CD4-positive, alpha-beta T cell treated with Interleukin-15 for 4 hours (primary cell): ENCODE measurements at places on chromosomes 4 and X.
A peak's percentile ranks its signal among the peaks of the same experiment; 100 is the strongest.

GRCh38 chrX:47171996-47172395, 21.6 kb upstream of the UBA1 start:
- DNase-seq, result no peak

GRCh38 chr4:20652226-20652885, 47.9 kb upstream of the PACRGL start:
- DNase-seq, result no peak

GRCh38 chr4:177413656-177414055, 28.6 kb downstream of the AGA start:
- no peak for DNase-seq

DNA sequence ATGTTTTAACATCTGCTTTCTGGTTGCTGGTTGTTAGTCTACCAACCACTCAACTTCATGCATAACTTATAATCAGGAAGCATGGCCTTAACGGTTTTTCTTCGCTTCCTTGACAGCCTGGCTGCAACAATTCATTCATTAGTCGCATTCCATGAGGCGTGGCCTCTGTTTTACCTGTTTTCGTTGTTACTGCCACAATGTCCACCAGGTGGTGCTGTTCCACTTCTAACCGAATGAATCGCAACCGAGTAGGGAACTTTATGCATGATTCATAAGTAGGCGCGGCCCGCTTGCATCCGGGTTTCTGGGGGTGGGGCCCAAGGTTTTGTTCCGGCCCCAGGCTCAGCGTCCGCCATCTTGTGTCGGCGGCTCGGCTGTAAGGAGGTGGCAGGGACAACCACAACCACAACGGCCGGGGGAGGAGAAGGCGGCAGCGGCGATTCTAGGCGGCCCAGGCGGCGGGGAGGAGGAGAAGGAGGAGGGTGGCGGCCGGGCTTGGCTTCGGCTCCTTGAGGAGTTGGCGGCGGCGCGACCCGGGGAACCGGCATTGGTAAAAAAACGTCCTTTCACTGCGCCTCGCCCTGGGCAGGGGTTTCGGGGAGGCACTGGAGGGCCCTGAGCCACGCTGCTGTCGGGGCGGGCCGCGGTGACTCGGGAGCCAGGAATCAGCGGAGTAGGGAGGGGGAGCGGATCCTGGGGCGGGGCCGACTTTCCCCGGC, at the start of gene UBA1:
Gene UBA1, plus strand, starts transcription at position 355 of the 719 bp plus-strand sequence. CDS start 4,974 bp downstream, outside the sequence.
- DNase-seq, result peak; percentile 94

DNA sequence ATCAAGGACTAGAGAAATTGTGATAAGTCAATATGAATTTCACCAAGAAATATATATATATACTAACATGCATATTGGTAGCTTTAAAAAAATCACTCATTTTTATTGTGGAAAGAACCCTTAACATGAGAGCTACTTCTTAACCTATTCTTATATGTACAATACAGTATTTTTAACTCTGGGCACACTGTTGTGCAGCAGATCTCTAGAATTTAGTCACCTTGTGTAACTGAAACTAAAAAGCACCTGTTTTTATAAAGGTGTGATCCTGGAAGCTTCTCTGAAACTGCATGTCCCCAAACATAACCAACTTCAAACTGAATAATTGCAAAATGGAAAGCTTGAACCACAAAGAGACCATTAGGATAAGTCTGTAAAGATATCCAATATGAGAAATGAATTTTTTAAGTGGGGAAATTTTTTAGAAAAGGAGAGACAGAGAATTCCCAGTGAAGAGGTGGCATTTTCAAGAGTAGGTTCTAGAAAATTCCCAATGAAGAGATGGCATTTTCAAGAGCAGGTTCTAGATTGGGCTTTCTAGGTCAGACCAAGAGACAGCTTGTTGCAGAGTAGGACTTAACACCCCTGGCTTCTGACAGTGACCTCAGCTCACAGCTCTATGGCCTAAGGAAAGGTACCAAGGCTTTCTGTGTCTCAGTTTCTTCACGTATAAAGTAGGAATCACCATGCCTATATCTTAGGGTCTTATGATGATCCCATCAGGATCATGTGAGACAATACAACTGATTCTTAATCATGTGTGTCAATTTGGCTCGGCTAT, 22.0 kb upstream of the PPARGC1A start:
- no peak for DNase-seq

DNA sequence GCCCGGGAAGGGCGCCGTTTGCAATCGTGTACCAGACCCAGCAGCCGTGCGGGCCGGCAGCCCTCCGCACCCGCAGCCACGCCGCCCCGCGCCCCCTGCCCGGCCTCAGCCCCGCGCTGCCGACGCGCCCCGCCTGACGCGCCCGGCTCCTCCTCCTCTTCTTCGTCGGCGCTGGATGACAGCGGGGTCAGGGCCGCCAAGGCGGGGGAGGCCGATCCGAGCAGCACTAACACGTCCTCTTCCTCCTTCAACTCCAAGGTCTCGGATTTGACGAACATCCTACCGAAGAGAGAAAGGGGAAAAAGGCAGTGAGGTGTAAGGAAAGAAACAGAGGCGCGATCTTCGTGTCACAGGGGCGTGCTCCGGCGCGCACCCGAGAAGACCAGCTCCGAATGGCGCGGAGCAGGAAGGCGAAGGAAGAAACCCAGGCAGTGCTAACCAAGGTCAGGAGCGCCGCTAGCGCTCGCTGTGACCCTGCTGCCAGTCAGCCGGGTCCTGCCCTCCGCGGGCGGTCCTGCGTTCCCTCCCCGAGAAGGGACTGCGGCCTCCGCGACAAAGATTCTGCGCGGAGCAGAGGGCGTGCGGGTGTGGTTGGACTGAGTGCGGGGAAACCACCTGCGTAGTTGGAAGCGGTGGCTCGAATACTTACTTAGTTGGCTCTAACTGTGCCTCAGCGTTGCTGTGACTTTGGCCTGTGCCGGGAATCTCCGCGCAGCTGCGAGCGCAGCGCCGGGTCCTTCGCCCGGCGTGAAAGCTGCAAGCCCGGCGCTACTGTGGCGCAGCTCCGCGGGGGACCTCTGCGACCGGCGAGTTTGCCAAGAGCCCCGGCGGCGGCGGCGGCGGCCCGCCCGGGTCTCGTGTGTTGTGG, 548 bp downstream of the NEUROG2 start:
- peak; percentile 10 for DNase-seq

GRCh38 chrX:15549189-15550012, 48.8 kb downstream of the BMX start:
- no peak for DNase-seq

DNA sequence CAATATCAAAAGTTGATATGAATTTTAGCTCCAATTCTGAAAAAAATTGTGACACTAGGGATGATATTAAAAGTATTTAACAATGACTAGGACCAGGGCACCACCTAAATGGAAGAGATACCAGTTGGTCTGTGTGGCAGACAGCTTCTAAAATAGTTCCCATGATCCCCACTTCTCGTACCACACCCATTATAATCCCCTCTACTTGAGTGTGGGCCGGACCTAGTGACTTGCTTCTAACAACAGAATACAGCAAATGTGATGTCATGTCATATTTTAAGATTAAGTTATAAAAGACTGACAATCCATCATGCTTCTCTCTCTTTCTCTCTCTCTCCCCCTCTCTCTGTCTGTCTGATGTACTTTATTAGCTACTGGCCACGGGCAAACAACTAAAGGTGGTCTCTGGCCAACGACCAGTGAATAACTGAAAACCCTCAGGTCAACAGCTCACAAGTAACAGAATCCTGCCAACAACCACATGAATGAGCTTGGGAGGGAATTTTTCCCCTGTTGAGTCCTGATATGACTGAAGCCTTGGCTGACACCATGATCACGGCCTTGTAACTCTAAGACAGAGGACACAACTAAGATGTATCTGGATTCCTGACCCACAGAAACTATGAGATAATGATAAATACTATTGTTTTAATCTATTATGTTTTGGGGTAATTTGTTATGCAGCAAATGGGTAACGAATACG, 34.4 kb downstream of the FAM13A start:
- DNase-seq, result no peak

DNA sequence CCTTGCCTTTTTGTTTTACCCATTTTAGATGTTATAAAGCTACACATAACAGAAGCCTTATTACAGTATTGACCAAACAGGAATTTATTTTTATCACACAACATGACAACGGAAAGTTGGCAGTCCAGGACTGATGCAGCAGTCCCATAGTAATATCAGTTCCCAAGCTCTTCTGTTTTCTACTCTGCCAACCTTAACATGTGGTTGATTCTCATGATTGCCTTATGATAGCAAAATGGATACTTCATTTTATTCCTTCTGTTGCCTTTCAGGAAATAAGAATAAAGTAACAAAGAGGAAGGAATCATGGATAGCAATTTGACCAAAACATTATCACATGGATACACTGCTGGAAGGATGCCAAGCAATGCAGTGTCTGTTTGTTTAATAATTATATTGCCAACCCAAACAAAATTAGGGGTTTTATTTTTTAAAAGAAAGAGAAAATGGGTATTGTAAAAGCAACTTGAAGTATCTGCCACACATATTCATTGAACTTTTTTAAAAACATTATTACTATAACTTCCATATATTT, 275.7 kb downstream of the STPG2 start:
- DNase-seq, result no peak

DNA sequence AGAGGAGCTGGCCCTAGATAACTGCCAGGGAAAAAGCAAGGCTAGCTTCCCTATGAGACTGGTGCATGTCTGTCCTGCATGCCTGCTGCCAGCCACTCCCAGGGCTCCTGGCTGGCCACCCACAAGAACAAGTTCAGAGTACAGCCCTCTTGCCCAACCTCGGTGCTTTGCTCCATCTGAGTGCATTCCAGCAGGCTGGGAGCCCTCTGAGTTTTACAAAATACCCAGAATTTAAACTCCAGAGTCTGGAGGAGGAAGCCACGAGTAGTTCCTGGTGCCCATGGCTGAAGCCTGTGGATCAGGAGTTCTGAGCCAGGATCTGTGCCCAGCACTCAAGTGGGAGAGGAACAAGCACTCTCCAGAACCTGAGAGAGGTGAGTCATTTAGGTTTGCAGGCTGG, 111.6 kb downstream of the MAGEE2 start:
- DNase-seq, result no peak

DNA sequence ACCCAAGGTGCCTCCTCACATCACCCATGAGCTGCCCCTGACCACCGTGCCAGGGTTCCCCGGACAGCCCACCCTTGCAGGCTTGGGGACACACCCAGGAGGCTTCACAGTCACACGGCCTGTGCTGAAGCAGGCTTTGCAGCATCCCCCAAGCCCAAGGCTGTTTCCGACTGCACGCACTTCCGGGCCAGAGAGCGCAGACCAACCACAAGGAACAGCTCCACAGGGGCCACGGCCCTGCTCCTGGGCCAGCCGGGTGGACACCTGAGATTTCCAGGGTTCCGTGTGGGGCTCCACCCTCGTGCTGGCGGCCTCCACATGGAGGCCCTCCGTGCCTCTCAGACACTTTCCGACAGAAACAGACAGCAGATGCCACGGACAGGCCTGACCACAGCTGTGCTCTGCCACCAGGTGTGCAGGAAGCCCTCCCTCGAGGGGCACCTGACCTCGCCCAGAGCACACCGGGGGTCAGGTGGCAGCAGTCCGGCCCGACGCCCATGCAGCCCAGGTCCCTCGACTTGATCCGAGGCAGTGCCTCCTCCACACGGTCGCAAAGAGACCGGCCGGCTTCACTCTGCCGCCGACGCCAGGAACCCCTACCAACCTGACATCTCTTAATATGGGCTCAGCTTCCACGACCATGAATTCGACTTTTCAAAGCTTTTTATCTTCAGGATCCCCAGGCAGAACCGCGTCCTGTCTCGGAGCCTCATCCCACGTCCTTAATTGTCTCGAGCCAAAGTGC, 8.0 kb downstream of the CTBP1 start:
- no peak for DNase-seq

DNA sequence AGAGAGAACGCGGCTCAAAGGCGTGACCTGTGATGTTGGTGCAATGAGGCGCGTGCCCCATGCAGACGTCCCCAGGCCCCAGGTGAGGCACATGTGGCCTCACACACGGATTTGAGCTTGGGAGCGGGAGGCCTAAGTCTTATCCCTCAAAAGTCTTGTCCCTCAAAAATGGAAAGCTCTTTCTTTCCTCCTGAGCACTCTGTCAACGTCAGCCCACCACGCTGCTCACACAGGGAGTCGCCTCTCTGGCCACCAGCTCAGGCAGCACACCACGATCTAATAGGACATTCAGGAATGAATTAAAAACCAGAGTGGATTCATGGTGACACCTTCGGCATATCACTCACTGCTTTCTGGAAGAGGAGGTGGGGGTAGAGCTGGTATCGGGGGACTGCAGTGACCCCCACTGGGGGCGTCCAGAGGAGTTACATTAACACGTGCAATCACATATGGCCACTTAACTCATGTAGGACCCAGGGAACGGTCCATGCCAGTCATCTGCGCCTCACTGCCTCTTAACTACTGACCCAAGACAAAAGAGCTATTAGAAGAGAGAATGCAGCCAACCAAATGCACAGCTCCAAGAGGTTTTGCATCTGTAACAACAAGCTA, 21.9 kb upstream of the CYP4V2 start:
- no peak for DNase-seq

GRCh38 chr4:73589261-73589847, 30.9 kb downstream of the RASSF6 start:
- no peak for DNase-seq

DNA sequence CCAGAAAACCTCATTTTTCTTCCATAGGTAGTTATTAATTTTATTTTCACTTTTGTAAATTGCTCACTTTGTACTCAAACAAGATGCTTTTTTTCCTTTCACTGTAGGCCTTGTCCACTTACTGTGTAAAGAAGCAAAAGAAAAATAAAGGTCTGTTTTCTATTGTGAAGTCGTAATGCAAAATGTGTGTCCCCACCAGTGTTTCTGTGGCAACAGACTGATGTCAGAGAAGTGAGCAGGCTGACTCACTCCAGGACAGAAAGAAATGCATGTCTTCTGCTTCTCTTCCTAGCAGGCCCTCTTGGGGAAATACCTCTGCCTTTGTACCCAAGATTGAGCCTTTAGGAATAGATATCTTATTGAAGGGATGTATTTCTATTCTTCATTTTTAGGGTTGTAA, 30.3 kb downstream of the INPP4B start:
- DNase-seq, result no peak

- DNase-seq, result no peak
These were observed 110.7 kb downstream of the ARAP2 start for GRCh38 chr4:36133658-36134057.

- no peak for DNase-seq
These were observed 349.0 kb downstream of the MID1IP1 start for GRCh38 chrX:39150220-39150619.

DNA sequence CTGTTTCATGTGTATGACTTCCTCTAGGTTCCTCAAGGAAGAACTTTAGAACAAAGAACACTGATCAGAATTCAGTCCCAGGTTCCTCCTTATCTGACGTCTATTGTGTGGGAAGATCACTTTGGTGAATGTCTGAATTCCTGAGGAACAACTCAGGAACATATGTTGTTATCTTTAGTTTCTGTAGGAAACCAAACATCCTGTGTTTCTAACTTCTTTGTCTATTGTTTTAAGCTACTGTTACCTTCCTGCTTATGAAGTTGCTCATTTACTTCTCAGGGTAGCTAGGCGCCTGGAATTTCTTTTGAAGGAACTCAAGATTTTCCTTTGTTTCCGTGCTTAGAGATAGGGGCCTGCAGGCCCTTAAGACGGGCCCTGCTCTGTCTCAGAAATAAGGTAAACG, 46.2 kb downstream of the MAGEB5 start:
- no peak for DNase-seq
